ENCODE measurements at places on chromosomes 6 and 20.

DNA sequence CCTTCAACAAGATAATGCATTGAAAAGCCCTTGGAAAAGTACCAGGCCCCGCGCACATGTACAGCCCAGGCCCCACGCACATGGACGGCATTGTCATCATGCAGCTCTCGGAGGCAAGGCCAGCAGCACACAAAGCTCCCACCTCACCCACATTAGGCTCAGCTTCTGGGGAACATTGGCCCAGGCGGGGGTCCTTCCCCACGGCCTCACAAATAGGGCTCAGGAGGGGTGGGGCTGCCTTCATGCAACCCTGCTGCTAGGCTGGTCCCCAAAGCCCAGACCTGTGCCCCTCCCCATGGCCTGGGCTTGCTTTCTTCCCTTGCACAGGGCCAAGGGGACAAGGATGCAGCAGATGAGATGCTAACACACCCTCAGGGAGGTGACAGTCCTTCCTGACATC lies 26.7 kb downstream of the NPEPL1 start:
- no peak for DNase-seq

DNA sequence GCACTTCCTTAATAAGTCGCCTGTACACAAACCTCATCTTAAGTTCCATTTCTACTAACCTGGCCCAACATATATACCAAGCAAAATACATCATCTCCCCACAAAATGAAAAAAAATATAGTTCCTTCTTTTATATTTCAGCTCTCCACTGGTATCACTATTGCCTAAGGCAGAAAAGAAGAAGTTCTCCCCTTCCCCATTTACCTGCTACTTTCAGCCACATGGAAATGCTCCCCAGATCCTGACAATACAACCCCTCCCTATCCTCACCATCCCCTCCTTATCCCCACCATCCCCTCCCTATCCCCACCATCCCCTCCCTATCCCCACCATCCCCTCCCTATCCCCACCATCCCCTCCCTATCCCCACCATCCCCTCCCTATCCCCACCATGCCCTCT lies 175.7 kb downstream of the LINC00237 start:
- no peak for DNase-seq

DNA sequence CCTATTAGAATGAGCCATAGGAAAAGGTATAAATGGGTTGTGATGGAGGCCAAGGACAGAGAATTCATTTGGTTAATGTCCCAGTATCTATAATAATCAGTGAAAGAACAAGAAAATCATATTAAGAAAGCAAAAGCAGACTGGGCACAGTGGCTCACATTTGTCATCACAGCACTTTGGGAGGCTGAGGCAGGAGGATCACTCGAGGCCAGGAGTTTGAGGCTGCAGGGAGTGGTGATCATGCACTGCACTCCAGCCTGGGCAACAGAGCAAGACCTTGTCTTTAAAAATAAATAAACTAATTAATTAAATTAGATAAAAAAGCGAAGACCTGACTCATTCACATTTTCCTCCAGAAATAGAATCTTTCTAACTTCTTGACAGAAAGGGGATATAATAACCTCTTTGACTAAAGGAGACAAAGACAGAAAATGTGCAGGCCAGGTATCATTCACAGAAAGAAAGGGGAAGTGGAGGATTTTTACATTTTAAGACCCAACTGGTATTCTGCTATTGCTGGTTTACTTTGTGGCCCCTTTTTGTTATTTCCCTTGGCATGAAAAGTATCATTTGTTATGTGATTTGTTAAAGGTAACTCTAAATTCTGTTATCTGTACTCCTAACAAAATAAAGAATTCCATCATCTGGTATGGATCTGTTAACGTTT lies 31.9 kb upstream of the MAPK13 start:
- DNase-seq, result no peak

DNA sequence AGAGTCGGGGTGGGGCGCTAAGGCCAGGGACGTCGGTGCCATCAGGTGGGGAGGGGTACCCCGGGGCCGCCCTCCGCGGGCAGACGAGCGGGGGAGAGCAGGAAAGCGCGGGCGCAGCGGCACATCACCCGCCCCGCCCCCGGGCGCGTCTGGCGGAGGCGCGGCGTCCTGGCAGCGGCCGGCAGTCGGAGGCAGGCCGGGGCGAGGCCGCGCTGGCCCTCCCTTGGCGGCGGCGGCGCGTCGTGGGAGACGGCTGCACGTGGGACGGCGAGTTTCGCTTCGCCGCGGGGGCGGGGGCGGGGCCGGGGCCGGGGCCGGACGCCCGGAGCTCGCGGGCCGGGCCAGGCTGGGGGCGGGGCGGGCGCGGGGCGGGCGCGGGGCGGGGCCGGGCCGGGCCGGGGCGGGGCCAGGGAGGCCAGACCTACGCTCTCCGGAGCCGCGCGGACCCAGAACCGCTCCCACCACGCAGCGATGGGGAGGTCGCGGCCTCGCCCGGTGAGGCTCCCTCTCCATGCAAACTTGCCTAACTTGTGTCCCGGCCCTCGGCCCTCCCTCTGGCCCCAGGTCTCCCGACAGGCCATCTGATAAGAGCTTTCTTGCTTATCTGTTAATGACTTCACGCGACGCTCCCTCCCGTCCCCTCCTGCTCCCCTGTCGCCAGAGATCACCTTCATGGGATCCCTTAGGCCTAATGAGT lies 12.5 kb downstream of the ITPR3 start:
- peak; percentile 78 for DNase-seq

- DNase-seq, result no peak
Observed at GRCh38 chr20:40848526-40848925, 159.5 kb upstream of the MAFB start.

DNA sequence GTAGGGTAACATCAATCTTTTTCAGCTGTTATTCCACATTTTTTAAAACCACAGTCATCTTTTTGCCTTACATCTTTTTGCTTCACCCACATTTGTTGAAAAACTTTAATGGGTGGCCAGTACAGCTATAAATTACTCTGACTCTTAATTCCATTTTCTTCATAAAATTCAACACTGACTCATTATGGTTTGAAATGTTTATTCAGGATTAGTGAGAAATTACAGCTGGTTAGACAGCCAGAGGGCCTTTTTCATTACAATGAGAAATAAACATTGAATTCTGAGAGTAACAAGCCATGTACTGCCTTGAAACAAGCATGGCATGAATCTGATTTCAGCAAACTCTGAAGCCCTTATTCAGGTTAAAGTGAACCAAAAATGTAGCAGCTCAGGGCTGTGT lies 19.5 kb downstream of the NDUFAF4 start:
- no peak for DNase-seq

DNA sequence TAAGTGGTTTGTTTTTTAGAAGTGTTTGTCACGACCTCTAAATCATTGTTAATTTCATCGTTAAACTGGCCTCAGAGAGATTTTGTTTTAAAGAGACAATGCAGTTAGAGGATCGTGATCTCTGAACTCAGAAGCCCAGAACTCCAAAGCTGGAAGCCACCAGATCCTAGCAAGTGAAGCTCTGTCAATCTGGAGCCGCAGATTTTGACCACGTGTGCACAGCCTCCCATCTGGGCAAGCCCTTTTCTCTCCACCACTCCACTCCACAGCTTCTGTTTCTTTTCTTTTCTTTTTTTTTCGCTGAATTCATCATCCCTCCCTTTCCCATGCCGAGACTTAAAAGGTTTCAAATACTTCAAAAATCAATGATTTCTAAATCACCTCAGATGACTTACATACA lies 142.2 kb upstream of the ESR1 start:
- no peak for DNase-seq

- DNase-seq, result no peak
Observed at GRCh38 chr6:155088856-155089255, 93.7 kb downstream of the TIAM2 start.

- no peak for DNase-seq
Observed at GRCh38 chr6:123896869-123897268, 93.2 kb downstream of the NKAIN2 start.

DNA sequence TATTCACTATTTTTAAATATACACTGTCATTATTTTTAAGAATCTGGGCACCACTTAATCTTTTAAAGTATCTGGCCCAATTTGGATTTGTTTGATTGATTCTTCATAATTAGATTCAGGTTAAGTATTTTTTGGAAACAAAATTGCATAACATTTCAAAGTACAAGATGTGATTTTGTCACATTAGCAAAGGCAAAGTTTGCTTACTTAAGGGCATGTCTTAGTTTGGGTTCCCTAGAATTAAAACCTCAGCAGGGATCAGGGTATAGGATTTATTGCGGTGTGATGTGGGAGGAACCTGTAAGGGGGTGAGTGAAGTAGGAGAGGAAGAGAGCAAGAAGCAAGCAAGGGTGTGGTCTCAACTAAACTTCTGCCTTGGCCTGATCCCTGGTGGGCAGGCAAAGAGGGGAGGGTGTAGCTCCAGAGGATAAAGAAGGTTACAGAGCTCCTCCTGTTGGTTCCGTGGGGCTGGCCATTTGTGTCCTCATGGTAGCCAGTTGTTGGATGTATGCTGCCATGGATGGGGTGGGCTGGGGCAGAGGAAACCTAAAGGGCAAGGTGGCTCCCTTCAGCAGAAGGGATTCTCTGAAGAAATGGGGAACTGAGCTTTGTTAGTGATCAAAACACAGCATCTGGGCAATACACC lies 668.7 kb upstream of the SLC35B3 start:
- no peak for DNase-seq

GRCh38 chr6:16769986-16770376 lies 8.7 kb upstream of the ATXN1 start:
- DNase-seq, result no peak

- DNase-seq, result no peak
Observed at GRCh38 chr6:111823831-111824607, 49.2 kb downstream of the FYN start.

DNA sequence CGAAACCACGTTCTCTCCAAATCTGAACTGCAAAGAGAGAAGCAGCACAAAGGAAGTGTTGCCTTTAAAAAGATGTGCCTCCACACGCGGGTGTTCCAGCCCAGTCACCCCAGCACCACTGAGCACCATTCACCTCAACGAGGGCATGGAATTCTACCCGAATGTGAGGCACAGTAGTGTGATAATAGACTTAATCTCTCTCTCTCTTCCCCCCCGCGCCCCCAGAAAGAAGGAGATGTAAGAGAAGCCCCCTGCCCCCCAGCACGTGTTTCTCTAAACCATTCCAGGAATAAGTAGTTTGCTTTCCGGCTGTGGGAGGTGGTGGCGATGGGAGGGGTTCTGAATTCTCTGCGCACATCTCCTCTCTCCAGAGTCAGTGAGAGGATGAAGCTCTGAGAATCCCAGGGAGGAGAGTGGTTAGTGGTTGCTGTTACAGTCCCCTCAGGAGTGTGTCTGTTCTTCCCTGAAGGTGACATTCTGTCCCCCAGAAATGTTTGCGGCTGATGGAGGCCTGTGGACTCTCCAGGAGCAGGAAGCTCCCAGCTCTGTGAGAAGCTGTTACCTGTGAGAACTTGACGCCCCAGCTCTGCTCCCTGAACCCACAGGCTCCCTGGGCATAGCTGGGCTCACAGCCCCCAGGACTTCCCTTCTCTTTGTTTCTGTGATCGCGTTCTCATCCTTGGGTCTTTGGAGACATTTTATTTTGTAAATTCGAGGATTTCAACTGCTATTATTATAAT lies 23.5 kb upstream of the IRF4 start:
- DNase-seq, result no peak

GRCh38 chr6:54516321-54516720 lies 208.1 kb downstream of the TINAG start:
- DNase-seq, result no peak

DNA sequence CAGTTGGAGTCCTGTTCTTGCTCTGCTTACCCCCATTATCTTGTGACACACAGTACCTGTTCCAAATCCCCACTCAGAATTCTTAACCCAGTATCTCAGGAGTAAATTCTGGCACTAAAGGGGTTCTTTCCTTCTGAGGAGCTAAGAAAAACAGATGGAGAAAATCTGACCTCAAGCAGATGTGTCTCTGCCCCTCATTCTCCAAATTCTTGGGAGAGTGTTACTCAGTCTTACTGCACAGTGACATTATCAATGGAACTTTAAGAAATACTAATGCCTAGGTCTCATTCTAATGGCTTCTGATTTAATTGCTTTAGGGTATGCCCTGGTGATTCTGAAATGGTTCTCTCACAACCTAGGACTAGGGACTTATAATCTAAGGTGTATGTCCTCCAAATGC lies 40.6 kb upstream of the PTPRK start:
- no peak for DNase-seq

DNA sequence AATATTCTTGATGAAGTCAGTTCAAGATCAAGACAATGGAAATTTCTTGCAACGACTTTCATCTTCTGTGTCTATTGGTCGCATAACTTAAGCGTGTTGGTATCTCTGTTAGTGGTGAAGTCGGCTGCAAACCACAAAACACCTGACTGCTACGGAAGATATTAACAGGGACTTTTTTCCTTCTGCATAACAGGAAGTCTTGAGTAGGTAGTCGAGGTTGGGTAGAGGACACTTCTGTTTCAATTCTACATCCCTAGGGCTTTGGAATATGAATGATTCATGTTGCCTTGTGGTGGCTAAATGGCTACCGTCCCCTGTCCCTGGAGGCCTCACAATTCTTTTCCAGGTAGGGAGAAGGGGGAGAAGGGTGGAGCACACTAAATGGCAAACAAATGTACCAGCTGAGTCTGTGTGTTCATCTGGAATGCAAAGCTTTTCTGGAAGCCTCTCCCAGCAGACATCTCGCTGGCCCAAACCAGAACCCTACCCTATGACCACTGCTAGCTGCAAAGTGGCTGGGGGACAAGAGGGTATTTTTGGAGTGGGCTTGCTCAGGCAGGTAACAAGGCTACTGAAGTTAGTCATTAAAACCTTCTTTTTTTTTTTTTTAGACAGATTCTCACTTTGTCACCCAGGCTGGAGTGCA lies 34.6 kb upstream of the NKX2-2 start:
- peak; percentile 45 for DNase-seq

DNA sequence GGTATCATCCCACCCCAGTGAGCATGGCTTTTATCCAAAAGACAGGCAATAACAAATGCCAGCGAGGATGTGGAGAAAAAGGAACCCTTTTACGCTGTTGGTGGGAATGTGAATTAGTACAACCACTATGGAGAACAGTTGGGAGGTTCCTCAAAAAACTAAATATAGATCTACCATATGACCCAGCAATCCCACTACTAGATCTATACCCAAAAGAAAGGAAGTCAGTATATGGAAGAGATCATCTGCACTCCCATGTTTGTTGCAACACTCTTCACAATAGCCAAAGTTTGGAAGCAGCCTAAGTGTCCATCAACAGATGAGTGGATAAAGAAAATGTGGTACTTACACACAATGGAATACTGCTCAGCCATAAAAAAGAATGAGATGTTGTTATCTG lies 5.9 kb upstream of the KIAA1755 start:
- DNase-seq, result no peak

DNA sequence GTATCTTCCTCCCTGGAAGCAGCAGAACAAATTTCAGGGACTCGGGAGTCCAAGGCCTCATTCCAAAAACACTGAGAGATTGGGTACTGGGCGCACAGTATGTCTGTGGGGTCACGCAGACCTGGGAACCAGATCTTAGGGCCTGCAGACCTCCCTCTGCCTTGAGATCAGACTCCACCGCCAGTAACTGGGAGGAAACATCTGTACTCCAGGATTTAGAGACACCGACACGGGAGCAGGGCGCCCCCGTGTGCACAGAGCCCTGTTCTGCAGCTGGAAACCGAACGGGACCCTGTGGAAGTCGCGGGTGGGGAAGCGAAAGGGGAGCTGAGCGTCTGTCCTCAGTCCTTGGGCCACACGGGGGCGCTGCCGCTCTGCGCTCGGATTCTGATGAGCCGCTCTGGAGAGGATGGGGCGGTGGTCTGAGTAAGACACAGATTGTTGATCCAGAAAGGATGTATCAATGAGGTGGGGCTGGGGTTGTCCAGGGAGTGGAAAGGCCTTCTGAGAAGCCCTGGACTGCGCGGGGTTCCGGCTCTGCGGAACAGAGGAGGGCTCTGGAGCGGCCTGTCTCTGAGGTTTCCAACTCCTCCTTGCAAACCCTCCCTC lies 35.7 kb upstream of the HLA-E start:
- peak; percentile 90 for DNase-seq
